ENCODE measurements at places on chromosomes 2 and 18.

DNA sequence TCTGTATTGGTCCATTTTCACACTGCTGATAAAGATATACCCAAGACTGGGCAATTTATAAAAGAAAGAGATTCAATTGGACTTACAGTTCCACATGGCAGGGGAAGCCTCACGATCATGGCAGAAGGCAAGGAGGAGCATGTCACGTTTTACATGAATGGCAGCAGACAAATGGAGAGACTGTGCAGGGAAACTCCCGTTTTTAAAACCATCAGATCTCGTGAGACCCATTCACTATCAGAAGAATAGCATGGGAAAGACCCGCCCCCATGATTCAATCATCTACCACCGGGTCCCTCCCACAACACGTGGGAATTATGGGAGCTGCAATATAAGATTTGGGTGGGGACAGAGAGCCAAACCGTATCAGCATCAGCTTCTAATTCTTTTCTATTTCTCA is 217.0 kb downstream of the ANAPC1 start:
- no peak for DNase-seq

DNA sequence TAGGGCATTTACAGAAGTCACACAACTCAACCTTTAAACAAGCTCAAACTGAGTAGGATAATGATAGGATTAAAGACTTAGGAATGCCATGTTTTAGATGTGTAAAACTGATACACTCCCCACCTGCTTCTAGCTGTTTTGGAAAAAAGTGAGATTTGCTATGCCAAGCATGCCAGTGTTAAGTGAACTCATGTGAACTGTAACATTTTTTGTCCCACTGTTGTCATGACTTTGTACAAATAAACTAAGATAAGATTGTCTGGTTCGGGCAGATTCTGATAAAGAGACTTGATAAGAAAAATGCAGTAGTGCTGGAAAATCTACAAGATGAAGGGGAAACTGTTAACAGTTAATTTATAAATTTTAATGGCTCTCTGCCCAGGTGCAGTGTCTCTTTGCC is 66.5 kb downstream of the GLS start:
- peak; percentile 60 for DNase-seq

DNA sequence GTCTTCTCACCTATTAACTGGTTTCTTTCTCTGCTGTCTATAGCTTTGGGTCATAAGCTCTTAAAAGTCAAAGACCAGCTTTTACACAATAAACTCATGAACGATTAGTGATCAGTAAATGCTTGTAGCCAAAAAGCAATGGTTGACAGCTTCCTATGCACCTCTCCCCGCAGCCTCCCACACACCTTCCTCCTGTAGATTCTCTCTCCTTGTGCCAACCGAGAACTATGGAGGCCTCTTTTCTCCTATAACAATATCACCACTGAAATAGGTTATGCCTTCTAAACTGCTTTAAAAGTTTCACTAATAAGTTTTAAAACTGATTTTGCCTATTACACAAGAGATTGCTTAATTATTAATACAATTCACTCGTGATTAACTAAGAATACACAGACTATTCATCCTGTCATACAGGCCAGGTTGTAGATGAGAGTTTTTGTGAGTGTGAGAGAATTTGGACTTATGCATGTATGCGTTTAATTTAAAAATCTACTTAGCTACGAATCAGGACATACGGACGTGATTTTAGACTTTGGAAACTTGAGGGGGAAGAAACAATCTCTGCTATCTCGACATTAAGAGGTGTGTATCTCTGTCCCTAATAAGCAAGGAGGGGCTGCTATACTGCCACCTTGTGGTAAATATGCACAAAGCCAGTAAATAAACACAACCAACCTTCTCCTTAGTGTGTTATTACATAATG is 229.1 kb upstream of the RBBP8 start:
- DNase-seq: peak; percentile 72

GRCh38 chr2:38627391-38627790 is 24.7 kb upstream of the HNRNPLL start:
- DNase-seq: no peak

DNA sequence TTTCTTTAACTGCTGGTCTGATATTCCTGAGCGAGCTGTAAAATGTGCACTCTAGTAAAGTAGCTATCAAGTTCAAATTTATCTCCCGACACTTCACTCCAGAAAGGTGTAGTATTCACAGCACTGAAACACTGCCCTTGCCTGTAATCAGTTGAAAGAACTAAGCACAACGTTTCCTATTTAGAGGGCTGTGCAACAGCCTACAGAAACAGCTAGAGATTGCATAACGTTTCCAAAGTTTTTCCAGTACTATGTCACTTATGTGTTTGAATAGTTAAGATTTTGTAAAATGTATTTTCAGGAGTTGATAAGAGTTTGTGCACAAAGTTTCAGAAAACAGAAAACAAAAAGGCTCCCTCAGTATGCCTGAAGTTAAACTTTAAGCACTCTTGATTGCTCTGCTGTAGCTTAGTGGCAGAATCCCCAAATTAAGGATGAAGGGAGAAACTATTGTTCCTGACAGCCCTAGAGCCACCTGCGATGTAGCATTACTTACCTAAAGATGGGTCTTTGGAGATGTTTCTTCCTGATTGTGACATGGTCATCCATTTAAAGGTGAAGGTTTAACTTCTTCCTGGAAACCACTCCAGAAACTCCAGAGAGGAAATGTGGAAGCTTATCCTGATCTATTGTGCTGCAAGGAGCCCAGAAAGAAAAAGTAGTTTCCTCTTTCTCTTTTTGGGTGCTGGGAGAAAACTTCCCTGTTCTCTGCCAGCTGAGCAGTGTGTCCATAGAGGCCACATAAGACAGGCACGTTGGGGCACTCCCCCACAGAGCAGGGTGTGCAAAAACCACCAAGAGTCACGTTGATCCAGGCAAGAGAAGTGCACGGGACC is 536 bp downstream of the PDE1A start:
- peak; percentile 51 for DNase-seq

DNA sequence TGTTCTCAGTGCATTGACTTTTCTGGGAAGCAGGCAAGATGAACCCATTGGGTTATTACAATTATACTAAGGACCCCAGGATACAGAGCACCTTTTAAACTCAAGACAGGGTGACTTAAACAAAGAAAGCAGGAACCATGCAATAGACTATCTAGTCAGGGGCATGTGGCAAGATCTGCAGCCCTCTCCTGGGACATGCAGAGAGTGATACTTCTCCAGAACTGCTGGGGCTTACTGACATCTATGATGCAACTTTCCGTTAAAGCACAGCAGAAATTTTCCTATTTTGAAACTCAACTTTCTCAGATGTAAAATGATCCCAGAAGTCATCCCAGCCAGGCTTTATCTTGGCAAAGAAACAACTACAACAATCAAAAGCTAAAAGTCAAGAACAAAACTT is 162.2 kb upstream of the HNMT start:
- DNase-seq: no peak

DNA sequence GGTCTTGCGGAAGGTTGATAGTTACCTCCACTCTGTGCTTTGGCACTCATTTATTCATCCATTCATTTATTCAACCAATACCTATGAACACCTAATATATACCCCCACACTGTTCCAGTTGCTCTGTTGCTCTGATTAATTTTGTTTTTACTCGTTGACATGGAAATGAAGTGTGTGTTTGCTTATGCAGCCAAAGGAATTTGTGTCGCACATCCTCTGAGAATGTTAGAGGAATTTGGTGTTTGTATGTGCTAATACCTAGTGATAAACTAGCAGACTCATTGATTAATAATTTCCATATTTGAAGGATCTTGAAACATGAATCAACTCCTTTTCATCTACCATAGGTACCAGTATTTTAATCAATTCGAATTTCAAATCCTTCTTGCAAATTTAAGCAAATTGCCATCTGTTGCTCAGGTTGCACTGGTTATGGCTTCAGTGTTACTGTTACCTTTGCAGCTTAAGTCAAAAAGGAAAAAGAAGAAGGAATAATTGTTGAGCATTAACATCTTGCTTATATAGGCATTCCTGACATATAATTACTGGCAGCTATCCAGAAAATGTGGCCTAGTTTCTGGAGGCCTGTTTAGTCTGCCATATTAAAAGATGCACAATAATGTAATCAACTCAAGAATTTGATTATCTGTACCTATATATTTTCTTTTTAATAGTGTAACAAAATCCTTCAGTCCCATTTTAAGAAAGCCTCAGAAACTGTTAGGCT is 25.7 kb upstream of the CRIM1 start:
- peak; percentile 48 for DNase-seq

DNA sequence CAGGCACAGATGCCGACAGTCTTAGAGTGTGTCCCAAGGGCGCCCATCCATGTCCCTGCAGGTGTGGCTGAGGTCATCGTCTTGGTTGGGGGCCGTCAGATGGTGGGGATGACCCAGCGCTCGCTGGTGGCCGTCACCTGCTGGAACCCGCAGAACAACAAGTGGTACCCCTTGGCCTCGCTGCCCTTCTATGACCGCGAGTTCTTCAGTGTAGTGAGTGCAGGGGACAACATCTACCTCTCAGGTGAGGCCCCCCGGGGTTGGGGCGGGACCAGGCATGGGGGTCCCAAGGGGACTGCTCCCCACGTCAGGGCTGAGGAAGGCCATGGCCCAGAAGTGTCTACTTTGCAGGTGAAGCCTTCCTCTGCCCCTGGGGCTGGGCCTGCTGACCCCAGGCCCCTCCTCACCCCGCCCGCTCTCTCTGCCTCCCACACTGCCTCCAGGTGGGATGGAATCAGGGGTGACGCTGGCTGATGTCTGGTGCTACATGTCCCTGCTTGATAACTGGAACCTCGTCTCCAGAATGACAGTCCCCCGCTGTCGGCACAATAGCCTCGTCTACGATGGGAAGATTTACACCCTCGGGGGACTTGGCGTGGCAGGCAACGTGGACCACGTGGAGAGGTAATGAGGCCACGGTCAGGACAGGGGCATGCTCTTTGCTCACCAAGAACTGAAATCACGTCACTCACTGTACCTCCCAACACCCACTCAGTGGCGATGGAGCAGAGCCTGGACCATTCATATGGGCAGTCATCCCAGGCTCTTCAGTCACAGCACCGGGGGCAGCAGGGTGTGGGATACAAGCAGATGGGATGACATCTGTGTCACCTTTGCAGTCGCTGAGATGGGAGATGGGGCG is 230.8 kb downstream of the ATAD2B start:
- no peak for DNase-seq

GRCh38 chr2:69287544-69287943 is 99.5 kb downstream of the GFPT1 start:
- peak; percentile 65 for DNase-seq

DNA sequence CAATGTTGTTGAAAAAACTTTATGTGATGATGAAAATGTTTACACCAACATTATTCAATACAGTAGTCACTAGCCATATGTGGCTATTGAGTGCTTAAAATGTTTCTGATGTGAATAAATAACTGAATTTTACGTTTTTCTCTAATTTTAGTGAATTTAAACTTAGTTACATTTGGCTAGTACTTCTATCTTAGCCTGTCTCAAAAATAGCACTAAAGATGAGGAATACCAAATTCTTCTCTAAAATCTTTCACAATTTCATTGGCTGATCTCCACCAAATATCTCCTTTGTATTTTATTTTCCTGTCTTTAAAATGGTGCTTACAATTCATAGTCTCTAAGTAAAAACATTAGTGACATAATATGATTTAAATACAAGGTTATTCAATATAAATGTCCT is 83.7 kb upstream of the RND3 start:
- no peak for DNase-seq

DNA sequence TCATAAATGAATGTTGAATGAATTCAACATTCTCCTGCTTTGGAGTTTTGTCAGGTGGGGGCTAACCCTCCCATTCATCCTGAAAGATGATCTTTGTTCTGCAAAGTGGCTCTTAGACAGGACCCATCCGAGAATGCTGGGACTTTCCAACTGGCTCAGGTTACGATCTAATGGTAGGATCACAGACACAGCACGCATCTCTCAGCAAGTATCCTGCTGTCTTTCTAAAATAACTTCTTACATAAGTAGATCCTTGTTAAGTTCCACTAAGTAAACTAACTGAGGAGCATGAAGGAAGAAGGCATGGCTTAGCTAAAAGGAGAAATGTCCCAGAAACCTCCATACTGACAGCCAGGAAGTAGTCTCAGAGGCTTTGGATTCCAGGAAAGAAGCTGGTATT is 23.7 kb downstream of the CYP27A1 start:
- peak; percentile 71 for DNase-seq

DNA sequence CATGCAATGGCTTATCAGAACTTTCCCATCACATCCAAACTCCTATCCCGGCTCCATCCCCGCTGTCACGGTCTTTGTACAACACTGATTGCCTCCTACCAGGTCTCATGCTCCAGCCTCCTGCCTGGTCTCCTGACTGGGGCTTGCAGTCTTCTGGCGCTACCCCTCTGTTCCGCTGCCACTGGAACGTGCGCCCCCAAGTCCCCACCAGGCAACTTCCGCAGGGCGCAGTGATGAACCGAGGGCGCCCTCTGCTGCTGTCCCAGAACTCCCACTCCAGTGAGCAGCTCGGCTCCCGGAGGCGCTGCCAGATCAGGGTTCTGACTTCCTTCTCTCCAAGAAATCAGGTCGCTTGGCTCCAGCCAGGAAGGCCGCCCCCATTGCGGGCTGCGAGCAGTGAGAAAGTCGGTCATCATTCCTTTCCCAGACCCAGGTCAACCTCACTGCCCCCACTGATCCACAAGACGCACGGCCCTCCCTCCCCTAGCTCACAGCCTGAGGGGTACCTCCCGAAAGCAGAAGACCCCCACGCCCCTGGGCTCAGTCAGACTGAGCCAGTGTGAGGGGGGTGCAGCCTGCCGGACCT is 43.9 kb upstream of the RAB11FIP5 start:
- peak; percentile 54 for DNase-seq

DNA sequence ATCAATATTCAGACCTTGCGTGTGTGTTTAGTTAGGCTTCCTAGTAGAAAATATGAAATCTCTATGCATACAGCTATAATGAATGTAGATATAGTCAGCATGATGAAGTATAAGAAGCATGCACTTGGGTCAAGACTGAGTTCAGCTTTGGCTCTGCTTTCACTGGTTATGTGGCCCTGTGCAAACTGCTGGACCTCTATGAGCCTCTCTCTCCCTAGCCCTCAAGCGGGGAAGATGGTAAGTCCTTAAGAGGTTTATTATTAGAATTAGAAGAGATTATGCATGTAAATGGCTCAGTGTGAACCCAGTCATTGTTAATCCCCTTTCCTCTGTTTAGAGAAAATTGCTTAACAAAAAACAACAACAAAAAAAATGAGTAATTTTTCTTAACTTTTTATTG is 178.8 kb upstream of the NXPH2 start:
- no peak for DNase-seq

DNA sequence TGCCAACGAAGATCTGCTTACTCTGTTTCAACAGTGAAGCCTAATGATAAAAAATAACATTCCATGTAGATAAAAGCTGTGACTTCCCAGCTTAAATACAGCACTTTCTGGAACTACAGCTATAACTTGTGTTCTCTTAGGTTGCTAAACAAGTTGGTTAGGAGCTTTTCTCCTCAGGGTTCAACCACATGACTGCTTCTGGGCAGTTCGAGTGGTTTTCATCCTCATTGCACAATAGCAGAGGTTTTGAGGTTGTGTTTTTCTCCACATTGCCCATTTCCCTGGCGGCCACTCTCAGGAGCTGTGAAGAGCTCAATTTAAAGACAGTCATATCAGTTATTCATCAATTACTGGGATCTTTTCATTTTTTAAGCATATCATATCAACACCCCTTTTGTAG is 102.2 kb upstream of the CYP1B1 start:
- DNase-seq: peak; percentile 86

All from fibroblast of villous mesenchyme (primary cell).